Stimulated activated CD8-positive, alpha-beta memory T cell treated with anti-CD3 and anti-CD28 coated beads, Interleukin-4, amount 100 ng/mL, for 4 hours (primary cell): ENCODE measurements at places on chromosomes 2 and 18.

DNA sequence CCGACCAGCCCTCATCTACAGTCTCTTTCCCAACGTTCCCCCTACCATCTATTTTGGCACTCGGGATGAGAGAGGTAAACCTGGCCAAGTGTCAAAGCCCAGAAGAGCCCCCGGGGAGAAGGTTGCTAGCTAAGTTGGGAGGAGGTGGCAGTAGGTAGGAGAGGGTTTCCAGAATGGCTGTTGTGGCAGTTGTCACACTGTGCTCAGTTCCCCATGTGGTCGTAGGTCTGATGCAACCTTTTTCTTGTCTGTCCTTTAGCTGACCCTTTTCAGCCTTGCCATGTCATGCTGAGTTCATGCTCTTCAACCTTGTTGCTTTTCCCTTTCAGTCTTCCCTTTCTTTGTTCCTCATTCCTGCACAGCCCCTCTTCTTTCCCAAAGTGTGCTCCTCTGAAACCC lies 34.5 kb downstream of the TTLL4 start:
- DNase-seq, result no peak

GRCh38 chr18:3688690-3689089 lies 238.7 kb downstream of the TGIF1 start:
- DNase-seq, result no peak

DNA sequence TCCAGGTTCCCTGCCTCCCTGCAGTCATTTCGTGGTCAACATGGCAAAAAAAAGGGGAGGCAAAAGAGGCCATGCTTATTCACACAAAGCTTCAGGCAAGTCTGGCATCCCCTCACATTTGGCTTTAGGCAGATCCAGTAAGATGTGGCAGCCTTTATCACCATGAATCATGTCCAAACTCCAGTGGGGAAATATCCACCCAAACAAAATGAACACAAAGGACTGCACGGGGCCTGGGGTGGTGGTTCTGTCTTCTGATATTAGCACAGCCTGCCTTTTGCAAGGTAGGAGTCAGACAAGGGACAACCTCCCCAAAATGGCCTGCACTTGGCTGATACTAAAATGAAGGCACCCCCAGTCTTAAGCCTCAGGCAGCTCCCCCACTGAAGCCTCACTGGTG lies 129.9 kb downstream of the ZBTB7C start:
- no peak for DNase-seq

- no peak for DNase-seq
These were observed 2.9 kb upstream of the C2orf72 start for GRCh38 chr2:231034291-231034882.

GRCh38 chr18:46341986-46342525 lies 237.9 kb downstream of the HAUS1 start:
- DNase-seq, result no peak

DNA sequence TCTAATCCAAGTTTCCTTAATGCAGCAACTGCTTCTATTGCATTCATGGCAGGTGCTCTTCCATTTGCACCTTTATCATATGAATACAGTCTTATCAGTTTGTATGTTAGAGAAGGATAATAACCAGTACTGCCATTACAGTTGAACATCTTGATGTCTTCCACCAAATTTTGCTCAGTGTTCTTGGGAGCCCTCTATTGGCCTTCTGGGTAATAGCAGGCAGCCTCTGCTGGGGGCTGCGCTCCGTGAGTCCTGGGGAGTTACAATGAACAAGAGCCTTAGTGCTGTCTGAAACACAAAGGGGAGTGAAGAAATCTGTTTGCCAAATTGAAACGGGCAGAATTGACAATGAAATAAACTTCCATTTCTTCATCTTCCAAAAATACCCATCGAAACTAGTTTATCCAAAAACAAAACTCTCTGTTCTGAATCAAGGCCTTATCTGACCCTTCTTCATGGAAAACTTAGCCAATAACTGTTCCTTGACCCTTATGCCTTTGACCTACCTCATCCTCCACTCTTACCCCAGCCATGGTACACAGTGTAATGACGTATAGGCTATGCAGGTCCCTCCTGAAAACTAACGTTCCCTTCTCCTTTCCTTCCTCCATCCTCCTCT lies 79.9 kb downstream of the ALK start:
- DNase-seq, result no peak

- DNase-seq, result no peak
These were observed 102.5 kb downstream of the GAREM1 start for GRCh38 chr18:32368170-32368569.

- DNase-seq, result no peak
These were observed 107.5 kb downstream of the GULP1 start for GRCh38 chr2:188399159-188399558.

DNA sequence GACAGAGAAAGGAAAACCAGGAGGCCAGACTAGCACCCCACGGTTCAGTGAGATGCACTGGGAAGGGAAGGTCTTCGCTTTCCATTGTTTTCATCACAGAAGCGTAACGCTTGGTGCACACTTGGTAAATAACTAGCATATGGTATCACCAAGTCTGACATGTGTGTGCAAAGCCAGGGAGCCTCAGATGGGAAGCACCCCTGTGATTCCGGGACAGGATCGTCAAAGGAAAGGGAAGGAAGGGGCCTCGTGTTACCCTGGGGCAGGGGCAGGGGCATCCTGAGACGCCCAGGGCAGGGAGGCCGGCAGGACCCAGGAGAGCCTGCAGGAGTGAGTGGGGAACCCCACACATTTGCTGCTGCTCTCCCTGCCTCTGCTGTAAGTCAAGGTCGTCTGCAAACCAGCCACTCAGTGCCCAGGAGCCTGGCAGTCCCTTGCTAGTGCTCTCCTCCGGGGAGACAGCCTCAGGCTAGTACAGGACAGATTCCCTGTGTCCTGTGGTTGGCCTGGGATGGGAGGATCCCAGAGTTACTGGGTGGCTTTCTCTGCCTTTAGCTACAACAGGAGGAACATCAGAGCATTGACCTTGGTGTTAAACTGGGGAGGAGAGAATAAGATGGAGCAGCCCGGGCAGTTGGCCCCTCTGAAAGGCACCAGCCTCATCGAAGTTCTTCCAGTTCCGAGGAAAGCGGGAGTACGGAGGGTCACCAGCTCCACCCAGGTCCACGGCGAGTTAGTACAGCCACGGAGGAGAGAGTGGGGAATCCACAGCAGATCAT lies 192.5 kb downstream of the NDUFA10 start:
- no peak for DNase-seq

GRCh38 chr2:17813742-17814473 lies 2.4 kb upstream of the MSGN1 start:
- no peak for DNase-seq
